ENCODE measurements at places on chromosomes 1 and 21.

DNA sequence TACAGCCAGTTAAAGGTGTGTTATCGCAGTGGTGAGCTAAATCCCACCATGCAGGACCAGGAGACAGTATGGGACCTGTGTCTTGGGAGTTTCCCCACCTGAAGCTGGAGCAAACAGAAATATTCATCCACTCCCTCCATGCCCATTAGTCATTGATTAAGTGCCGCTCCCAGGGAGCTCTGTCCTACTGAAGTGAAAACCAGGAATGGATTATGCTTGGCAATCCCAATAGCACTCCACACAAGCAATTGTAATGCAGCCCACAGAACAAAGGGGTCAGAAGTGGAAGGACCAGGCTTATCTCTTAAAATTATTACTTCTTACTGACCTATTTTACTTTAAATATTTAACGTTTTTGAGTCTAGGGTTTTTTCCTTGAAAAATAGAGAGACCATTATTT, 1005.4 kb downstream of the ADGRL2 start:
- no peak for DNase-seq

DNA sequence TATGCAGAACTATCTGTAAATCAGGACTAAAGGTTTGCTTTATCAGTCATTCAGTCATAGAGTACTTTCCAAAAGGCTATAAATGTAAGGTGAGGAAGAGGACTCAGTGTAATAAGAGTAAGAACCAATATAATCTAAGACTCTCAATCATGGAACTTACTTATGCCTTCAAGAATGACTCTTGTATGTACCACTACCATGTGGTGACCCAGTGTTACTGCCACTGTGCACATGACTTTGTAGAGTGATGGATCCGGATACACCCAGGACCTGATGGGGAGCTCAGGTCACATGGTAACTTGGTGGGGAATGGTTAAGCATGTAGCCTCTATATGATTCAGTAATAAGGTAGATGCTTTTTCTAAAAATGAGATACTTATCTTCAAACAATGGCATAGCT, 2099.8 kb downstream of the MRPL39 start:
- no peak for DNase-seq

- no peak for DNase-seq
These were observed 80.0 kb upstream of the C1orf105 start for GRCh38 chr1:172340520-172340919.

DNA sequence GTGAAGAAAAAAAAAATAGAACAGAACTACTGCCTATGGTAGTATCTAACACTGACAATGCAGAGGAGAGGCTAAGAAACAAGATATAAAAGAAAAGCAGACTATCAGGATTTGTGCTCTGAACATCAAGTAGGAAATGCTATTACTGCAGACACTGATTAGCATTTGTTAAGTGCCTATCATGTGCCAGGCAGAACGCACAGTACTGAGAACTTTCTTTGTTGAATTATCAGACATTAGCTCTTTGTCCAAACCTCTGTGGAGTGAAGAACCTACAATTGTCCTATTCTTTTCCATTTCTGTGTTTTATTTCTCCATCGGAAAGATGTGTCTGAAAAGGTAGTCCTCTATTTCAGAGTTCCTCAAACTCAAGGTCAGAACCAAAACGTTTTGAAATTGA, 30.5 kb upstream of the DISP1 start:
- no peak for DNase-seq

- peak; percentile 78 for DNase-seq
These were observed 334.4 kb downstream of the SRGAP2C start for GRCh38 chr1:121519042-121519755.

- DNase-seq: no peak
These were observed 23.7 kb downstream of the WARS2 start for GRCh38 chr1:119116725-119117124.
